ENCODE measurements at places on chromosomes 11 and 22.
A peak's percentile ranks its signal among the peaks of the same experiment; 100 is the strongest.

- no peak for DNase-seq
Observed at GRCh38 chr11:124101737-124102136, 13.5 kb upstream of the VWA5A start.

- DNase-seq: no peak
Observed at GRCh38 chr11:78168539-78169477, 19.6 kb downstream of the KCTD21 start.

DNA sequence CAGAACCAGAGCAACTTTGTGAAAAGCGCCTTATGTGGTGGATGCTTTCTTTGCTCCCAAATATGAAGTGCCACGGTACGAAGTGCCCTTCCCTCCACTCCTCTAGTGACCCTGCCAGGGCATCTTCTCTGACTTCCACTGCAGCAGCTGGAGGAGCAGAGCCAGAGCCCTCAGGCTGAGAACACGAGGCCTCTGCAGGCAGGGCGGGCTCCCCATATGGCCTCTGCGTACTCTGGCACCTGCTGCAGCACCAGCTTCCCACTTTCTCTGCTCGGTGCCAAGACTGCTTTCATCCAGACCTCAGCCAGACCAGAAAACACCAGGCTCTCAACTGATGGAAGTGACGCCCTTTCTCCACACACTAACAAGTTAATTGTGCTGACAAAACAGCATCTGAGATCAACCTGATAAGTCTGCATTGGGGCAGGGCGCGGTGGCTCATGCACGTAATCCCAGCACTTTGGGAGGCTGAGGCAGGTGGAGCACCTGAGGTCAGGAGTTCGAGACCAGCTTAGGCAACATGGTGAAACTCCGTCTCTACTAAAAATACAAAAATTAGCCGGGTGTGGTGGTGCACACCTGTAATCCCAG is 12.8 kb downstream of the UFD1 start:
- no peak for DNase-seq

GRCh38 chr11:131669401-131669780 is 299.0 kb downstream of the NTM start:
- no peak for DNase-seq

GRCh38 chr11:7640816-7641215 is 32.5 kb downstream of the CYB5R2 start:
- no peak for DNase-seq

DNA sequence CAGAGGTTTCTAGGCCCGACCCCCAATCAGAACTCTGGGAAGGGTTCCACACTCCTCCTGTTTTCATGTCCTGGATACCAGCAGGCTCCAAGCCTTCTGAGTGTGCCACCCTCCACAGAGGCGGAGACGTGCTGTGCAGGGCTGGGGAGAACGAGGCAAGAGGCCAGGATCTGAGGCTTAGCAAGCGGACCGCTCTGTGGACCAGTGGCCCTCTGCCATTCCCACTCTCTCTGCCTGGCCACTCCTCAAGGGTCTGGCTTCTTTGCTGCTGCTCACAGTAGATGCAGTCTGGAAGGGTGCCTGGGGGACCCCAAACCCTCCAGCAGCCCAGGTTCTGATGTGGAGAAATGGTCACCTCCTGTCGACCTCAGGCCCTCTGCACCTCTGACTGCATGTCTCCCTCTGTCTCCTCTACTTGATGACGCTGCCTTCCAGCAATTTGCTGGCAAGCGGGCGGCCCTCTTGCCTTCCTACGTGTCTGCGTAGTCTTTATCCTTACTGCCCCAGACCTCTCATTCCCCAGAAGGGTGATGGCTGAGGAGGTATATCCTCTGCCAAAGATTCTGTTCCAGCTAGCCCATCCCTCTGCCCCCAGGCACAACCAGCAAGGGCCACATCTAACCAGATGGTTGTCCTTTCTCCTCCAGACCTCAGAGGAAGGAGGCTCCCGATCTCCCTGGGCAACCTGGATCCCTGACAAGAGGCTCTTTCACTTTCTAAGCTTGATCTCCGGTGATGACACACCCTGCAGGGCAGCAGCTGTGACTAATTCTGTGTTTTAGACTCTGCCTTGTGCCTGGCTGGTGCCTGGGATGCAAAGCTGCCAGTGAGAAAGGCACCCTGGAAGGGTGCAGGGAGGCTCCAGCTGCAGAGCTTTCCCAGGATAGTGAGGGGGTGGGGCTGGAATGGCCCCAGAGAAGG is 87.3 kb downstream of the NAT10 start:
- DNase-seq: peak; percentile 83

- DNase-seq: no peak
Observed at GRCh38 chr22:25357606-25358420, 138.4 kb downstream of the CRYBB2 start.

- DNase-seq: no peak
Observed at GRCh38 chr22:42281706-42282251, 11.3 kb upstream of the TCF20 start.

GRCh38 chr22:30435674-30436126 is 10.1 kb downstream of the MTFP1 start:
- no peak for DNase-seq

- DNase-seq: no peak
Observed at GRCh38 chr11:114026355-114026754, 33.2 kb upstream of the ZBTB16 start.

- DNase-seq: no peak
Observed at GRCh38 chr11:122746050-122746478, 90.5 kb downstream of the UBASH3B start.

- no peak for DNase-seq
Observed at GRCh38 chr11:102115557-102115956, 5.3 kb downstream of the YAP1 start.

GRCh38 chr11:74100735-74101134 is 70.1 kb downstream of the C2CD3 start:
- DNase-seq: no peak

DNA sequence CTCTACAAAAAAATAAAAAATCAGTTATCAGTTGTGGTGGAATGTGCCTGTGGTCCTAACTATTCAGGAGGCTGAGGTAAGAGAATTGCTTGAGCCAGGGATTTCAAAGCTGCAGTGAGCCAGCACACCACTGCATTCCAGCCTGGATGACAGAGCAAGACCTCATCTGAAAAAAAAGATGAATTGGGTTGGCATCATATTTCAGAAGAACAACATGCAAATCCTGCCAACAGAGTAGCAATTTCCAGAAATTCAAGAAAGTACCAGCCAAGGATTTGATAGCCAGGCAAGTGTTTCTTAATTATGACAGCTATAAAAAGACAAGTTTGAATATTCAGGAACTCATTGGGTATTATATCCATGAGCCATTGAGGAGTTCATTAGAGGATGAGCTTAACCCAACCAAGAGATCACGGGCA is 75.2 kb downstream of the USP47 start:
- DNase-seq: no peak

DNA sequence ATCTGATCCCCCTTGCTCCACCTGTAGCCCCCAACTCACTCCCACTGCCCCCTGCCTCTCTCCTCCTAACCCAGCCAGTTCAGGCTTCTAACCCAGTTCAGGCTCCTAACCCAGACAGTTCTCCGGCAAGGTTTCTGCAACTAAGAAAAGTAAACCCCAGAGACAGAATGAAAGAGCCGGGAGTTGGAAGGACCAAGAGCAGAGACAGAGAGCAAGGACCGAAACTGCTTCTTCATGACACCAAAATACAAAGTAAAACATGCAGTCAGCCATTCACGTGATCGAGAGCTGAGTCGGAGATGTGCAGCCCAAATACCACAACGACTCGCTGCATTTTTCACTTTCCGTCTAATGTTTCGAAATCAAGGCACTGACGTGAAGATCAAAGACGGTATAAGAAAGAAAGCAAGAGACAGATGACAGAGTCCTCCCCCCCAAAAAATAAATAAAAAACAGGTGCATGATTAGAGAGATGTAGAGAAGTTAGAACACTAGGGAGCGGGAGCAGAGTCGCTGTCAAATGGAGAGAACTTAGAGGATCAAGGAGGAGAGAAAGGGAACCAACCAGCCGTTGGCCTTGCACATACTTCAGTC is 884 bp downstream of the IL10RA start:
- no peak for DNase-seq

All from T1000 (cell line).